ENCODE measurements at places on chromosomes 2 and 18. TPM values are rescaled to one million over a fixed set of nuclear protein-coding genes. Genes with fewer than 3 reads are reported as not detected.

GRCh38 chr2:231093933-231094332, 30.9 kb downstream of the HTR2B start:
- DNase-seq, result peak; percentile 26

CYTIP gene
- total RNA-seq, result 2.4 TPM

KCNG3 gene
- not detected for total RNA-seq

GRCh38 chr2:190746971-190747761, 98.3 kb downstream of the NAB1 start:
- peak; percentile 65 for DNase-seq

GRCh38 chr2:176566961-176567360, 297.7 kb downstream of the MTX2 start:
- no peak for DNase-seq

TRIM54 gene
- total RNA-seq, result 74.0 TPM

IER3IP1 gene
- 20.6 TPM for total RNA-seq

- DNase-seq, result no peak
These were observed 1.2 kb upstream of the MRO start for GRCh38 chr18:50820901-50821520.

TXNDC2 gene
- 0.10 TPM for total RNA-seq

- DNase-seq, result peak; percentile 24
These were observed 60.8 kb downstream of the MTHFD2 start for GRCh38 chr2:74259191-74259590.

DNA sequence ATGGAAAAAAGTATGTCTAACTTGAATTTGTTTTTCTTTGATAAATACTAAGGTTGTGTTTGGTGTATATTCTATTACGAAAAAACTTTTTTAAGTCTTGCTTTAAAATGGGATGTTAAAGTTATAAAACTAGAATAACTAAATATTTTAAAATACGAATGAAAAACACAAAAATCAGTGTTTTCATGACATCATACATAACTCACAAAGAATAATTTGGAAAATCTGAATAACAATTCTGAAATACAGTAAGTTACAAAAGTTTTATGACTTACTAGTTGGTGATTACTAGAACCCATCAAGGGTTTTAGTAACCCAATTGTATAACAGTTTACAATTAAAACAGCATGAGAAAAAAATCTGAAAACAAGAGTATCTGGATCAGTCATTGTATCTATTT, 61.2 kb downstream of the PIGN start:
- no peak for DNase-seq

- no peak for DNase-seq
These were observed 106.4 kb downstream of the ACOXL start for GRCh38 chr2:110838657-110839384.

ECEL1 gene
- total RNA-seq, result 0.10 TPM

GRCh38 chr2:105385731-105386540, 12.9 kb downstream of the FHL2 start:
- peak; percentile 57 for DNase-seq

Measured in myocyte (in vitro differentiated cells).